Activated T-cell treated with anti-CD3 and anti-CD28 coated beads, Interleukin-2, amount 50 U/mL, for 4 hours (primary cell): ENCODE measurements at places on chromosomes 2 and 18. TPM values are rescaled to one million over a fixed set of nuclear protein-coding genes. Genes with fewer than 3 reads are reported as not detected.

The SIX3 gene
- not detected for total RNA-seq

DNA sequence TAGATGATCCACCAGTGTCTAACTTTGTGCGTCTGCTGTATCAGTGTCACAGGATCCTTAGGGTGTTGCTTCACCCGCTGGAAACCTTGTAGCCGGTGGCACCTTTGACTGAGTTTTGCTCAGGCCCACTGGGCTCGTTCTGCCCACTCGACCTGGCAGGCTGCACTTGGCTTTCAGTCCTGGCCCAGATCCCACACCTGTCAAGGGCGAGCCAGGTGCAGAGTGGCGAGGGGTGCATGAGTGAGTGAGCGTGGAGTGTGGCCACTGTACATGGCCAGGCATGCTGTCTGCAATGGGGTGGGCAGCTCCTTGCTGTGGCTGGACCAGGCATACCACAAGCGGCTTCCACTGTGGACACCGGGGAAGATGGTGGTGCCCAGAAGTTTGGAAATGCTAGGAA lies 179.0 kb downstream of the FAM210A start:
- no peak for DNase-seq

The HS1BP3 gene
- 6.7 TPM for total RNA-seq

The TUBA4B gene
- total RNA-seq: not detected

DNA sequence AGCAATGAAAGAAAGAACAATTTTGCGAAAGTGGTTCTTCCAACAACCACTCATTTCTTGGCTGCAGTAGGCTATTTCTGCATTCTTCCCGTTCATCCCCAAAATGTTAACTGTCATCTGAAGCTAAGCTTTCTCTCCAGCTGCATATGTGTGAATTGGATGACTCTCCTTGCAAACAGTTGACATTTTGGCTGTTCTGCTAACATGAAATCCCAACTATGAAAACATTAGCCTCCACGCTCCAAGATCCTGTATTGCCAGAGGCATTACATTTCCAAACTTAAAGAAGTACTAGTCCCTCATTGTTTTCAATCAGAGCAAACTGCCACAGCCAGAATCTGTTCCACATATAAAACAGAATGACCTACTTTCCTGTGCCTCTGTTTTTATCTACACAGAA lies 88.5 kb downstream of the TGIF1 start:
- no peak for DNase-seq

DNA sequence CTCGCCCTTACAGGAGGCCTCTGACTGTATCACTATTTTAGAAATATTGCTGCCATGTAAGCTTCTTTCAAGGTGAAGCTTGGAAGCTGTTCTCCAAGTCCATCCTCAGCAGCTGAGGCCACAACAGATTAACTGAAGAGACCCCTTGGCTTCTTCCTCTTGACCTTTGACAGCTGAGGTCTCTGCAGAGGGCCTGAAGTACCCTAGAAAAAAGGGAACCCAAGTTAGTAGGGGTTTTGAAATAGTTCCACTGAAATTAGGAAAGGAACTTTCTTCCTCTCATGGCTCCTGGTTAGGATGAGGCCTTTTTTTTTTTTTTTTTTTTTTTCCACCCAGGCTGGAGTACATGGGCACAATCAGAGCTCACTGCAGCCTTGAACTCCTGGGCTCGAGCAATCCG lies 15.5 kb upstream of the IHH start:
- DNase-seq: no peak

DNA sequence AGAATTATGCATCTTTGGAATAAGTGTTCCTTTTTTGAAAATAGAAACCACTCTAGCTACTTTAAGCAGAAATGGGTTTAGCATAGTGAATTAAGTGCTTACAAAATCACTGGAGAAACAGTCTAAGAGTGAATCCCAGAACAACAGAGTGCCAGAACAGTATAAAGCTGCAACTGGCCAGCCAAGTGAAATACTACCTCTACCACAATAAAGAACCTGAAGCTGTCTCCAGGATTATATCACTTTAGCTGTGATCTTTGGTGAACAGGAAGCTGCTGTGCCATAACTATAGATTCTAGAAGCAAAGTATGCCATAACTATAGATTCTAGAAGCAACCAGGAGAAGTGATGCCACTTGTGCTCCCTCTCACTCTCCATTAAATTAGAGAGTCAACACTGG lies 7.6 kb downstream of the CAMKMT start:
- no peak for DNase-seq

The ASB18 gene
- not detected for total RNA-seq

- no peak for DNase-seq
Measured at GRCh38 chr2:150167711-150168110, 319.8 kb downstream of the RND3 start.

- DNase-seq: no peak
Measured at GRCh38 chr2:30271301-30271700, 40.0 kb downstream of the LBH start.

GRCh38 chr2:187874786-187875185 lies 320.6 kb upstream of the TFPI start:
- DNase-seq: no peak

The CDKL4 gene
- total RNA-seq: not detected

- no peak for DNase-seq
Measured at GRCh38 chr18:56515522-56515921, 122.9 kb downstream of the TXNL1 start.
